HCT116 (cell line): ENCODE measurements at places on chromosomes 2 and 18. TPM values are rescaled to one million over a fixed set of nuclear protein-coding genes. Genes with fewer than 3 reads are reported as not detected.
A peak's percentile ranks its signal among the peaks of the same experiment; 100 is the strongest.

- no peak for DNase-seq
Measured at GRCh38 chr2:98806236-98806697, 75.3 kb upstream of the MGAT4A start.

DNA sequence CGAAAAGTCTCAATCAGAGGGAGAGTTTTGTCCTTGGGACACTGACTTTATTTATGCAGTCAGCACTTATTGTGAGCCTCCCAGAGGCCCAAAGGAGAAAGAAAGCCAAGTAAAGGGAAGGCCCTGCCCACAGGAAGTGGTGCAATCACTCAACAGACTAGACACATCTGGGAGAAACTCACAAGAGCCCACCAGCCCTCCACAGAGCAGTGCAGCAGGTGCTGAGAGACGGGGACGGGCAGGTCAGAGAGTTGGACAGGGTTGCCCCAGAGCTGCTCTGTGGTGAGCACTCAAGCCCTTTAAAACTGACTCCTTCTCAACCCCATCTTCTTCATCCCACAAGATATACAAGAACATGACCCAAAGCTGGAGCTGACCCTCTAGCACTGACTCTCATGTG is 96.0 kb downstream of the TFCP2L1 start:
- DNase-seq, result no peak

DNA sequence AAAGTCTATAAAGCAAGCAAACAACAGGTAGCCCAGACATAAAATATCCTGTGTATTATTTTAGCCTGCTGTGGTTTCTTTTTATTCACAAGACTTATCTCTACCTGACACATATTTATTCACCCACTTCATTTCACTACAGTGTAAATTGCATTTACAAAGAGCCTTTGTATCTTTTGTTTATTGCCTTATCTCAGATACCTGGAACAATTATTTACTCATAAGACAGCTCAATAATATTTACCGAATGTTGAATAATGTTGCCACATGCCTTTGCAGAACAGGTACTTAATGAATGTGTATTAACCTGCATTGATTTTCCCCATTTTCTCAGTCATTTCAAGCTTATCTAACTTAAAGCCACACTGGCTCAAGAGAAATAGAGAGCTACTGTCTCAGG is 603.6 kb downstream of the FBXO15 start:
- no peak for DNase-seq

GRCh38 chr2:113010088-113010487 is 4.8 kb downstream of the IL36A start:
- DNase-seq, result no peak

DNA sequence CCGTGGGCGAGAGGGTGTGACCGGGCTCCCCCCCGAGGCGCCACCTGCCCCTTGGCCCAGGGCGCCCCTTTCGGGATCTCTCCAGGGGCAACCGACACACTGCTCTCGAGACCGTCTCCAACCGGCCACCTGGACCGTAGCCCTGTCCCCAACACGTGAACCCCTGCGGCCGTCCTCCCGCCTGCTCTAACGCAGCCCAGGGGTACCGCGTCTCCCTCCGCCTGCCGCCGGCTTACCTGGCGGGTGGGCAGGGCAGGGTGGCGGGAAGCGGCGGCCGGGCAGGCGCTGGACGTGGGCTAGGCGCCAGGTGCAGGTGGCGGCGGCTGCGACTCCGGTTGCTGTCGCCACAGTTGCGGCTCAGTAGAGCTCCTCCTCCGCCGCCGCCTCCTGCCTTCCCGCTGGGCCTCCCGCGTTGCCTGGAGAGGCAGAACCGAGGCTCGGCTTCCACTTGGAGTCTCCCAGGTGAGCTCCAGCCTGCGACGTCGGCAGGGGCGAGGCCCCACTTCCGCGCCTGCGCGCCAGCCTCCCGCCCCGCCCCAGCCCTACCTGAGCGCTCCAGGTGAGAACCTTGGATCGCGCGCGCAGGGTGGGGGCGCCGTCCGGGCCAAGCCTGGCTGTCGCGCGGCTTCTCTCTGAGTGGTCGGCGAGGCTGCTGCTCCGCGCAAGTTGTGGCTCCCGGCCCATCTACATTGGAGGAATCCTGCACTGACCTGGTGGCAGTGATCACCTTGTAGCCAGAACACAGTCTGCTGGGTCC is at the start of gene GALNT3:
Gene GALNT3, minus strand, starts transcription at position 469 of the 757 bp plus-strand sequence. CDS start 23,547 bp downstream, outside the sequence.
- peak; percentile 64 for DNase-seq

Gene ITGB6
- total RNA-seq, result 0.12 TPM

Gene ANKRD29
- 8.8 TPM for total RNA-seq
